ENCODE measurements at places on chromosomes 13 and 19. TPM values are rescaled to one million over a fixed set of nuclear protein-coding genes. Genes with fewer than 3 reads are reported as not detected.

DNA sequence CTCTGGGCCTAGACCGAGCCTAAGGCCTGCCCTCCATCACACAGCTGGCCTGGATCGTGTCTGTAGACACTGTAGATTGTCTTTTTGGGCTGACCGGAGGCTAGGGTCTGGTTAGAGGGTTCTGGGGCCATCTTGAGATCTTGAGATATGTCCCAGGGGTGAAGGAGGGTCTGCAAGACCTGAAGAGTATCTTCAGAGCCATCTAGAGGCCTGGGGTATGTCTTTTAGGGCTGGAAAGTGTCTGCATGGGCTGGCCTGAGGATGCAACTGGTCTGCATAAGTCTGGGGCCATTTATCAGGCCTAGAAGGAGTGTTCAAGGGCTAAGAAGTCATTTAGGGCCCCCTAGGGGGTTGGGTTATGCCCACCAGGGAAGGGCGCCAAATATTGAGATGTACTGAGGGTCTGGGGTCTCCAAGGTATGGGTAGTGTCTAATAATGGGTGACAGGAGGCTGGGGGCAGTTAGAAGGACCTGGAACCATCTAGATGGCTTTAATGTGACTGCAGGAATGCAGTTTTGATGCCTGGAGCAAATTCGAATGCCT lies 555 bp downstream of the SCAF1 start:
- DNase-seq = no peak
- peaks cover 11% of the 10 kb centered on the region for H3K4me1 ChIP-seq
- H3K36me3 ChIP-seq = peaks cover 15% of the 10 kb centered on the region
- H3K27ac ChIP-seq = peak overlapping the region; percentile 92
- no peaks in the 10 kb centered on the region for H3K27me3 ChIP-seq

DNA sequence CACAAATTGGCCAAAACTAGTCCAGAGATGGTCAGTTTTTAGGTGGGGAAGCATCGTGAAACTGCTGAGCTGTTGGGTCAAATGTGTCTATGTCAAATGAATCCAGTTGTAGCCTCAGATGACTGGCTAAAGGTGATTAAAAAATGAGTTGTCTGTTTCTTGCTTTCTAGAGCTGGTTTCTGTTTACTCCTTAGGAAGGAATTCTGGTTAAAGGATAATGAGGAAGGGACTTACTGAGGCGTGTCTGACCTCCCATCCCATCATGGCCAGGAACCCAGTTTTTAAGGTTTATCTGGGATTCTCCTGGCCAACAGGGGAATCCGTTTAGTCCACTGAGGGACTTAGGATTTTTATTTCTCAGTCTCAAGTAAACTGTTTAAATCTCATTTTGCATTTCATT lies 256.5 kb downstream of the UQCRFS1 start:
- DNase-seq = no peak
- H3K27me3 ChIP-seq = no peaks in the 10 kb centered on the region
- no peak overlapping the region for H3K4me3 ChIP-seq
- no peaks in the 10 kb centered on the region for H3K36me3 ChIP-seq
- peaks cover 3% of the 10 kb centered on the region for H3K4me1 ChIP-seq

DNA sequence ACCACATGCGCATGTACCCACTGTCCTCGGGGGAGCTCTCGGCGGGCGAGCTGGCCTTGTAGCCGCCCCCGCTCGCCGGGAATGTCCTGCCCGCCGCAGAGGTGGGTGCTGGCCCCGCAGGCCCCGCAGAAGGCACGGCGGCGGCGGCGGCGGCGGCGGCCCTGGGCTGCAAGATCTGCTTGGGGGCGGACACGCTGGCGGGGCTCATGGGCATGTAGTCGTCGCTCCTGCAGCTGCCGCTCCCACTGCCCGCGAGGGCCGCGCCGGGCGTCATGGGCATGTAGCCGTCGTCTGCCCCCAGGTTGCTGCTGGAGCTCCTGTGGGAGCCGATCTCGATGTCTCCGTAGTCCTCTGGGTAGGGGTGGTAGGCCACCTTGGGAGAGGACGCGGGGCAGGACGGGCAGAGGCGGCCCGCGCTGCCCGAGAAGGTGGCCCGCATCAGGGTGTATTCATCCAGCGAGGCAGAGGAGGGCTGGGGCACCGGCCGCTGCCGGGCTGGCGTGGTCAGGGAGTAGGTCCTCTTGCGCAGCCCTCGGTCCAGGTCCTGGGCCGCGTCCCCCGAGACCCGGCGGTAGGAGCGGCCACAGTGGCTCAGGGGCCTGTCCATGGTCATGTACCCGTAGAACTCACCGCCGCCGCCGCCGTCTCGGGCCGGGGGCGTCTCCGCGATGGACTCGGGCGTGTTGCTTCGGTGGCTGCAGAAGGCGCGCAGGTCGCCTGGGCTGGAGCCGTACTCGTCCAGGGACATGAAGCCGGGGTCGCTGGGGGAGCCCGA lies 2.4 kb downstream of the IRS2 start:
- DNase-seq = no peak
- peaks cover 35% of the 10 kb centered on the region for H3K36me3 ChIP-seq
- H3K4me3 ChIP-seq = peak overlapping the region; percentile 80
- H3K27me3 ChIP-seq = no peaks in the 10 kb centered on the region

GRCh38 chr13:53014495-53015443 lies 13.8 kb upstream of the OLFM4 start:
- no peaks in the 10 kb centered on the region for H3K36me3 ChIP-seq
- H3K4me1 ChIP-seq = no peaks in the 10 kb centered on the region
- H3K27me3 ChIP-seq = no peaks in the 10 kb centered on the region
- no peak for DNase-seq
- no peak overlapping the region for H3K4me3 ChIP-seq

DNA sequence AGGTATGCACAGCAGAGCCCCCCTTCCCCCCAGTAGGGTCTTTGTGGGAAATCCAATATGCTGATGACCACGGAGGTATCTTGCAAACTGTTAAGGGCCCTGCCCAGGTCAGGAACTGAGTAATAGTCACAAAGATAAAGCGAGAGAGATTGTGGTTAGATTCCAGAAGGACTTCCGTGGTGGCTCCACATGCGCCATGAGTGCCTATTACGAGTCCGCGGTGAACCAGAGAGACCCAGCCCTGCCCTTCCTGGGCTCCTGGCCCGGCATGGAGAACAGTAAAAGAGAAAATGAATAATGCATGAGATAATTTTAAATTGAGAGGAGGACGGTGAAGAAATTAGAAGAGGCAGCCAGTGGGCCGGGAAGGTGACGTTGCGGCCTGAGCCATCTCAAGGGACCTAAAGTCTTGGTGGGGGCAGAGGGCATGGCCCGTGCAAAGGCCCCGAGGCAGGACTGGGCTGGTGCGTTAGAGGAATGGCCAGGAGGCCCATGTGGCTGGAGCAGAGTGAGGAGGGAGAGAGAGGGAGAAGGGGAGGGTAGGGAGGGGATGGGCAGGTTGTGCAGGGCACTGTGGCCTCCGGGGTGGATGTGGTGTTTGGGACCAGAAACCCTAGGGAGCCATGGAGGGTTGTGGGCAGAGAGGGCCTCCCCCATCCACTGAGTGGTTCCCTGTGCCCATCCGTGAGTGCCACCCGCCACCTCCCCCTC lies 46.6 kb upstream of the NFIC start:
- H3K27me3 ChIP-seq = peaks cover 7% of the 10 kb centered on the region
- no peaks in the 10 kb centered on the region for H3K36me3 ChIP-seq
- H3K4me3 ChIP-seq = no peak overlapping the region
- no peak overlapping the region for H3K27ac ChIP-seq

The SLAIN1 gene
- total RNA-seq = 12.9 TPM

The ANGPTL4 gene
- total RNA-seq = 29.9 TPM

The NDUFA11 gene
- total RNA-seq = 83.2 TPM

The ZNF222 gene
- 1.8 TPM for total RNA-seq

The PDE4C gene
- total RNA-seq = 0.41 TPM
